CD4-positive, alpha-beta memory T cell (primary cell): ENCODE measurements at places on chromosomes 2 and 18.

DNA sequence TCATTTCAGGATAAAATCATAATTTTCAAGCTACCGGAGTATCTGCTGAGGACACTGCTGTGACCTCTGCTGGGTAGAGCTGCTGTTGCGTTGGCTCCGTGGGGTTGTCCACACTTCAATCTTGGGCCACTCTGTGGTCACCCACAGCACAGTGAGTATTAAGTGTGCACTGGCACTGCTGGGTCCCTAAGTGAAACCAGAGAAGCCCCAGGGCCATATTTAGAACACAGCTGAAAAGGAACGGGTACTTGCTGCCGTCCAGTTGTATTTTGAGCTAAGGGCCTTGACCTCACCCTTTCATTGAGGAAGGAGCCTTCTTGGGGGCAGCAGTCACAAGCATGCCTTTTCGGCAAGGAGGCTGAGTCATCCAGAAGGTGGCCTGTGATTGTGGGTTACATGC is 10.1 kb downstream of the SLC9A4 start:
- H3K36me3 ChIP-seq, result no peaks in the 10 kb centered on the region
- H3K4me1 ChIP-seq, result no peaks in the 10 kb centered on the region
- H3K27ac ChIP-seq, result no peak overlapping the region
- H3K27me3 ChIP-seq, result peaks cover 6% of the 10 kb centered on the region
- H3K4me3 ChIP-seq, result no peak overlapping the region

DNA sequence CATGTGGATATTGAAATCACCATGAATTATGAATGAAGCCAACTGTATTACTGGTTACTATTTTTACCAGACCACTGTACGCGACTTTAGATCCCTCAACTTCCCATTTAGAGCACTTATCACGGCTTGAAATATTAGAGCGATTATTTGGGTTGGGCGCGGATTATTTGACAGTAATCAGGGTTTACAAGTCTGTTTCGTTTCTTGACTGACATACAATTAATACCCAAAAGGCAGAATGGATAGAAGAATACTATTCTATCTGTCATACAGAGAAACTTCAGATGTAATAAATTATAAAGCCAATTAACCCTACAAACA is 496 bp upstream of the NAPG start:
- H3K4me3 ChIP-seq, result peak overlapping the region; percentile 91
- peak overlapping the region; percentile 80 for H3K27ac ChIP-seq
- no peaks in the 10 kb centered on the region for H3K27me3 ChIP-seq
- peaks cover 48% of the 10 kb centered on the region for H3K4me1 ChIP-seq
- H3K36me3 ChIP-seq, result no peaks in the 10 kb centered on the region

- no peak overlapping the region for H3K4me3 ChIP-seq
- no peaks in the 10 kb centered on the region for H3K4me1 ChIP-seq
- H3K27me3 ChIP-seq, result no peaks in the 10 kb centered on the region
These were observed 568.1 kb upstream of the CRIM1 start for GRCh38 chr2:35787302-35788031.

DNA sequence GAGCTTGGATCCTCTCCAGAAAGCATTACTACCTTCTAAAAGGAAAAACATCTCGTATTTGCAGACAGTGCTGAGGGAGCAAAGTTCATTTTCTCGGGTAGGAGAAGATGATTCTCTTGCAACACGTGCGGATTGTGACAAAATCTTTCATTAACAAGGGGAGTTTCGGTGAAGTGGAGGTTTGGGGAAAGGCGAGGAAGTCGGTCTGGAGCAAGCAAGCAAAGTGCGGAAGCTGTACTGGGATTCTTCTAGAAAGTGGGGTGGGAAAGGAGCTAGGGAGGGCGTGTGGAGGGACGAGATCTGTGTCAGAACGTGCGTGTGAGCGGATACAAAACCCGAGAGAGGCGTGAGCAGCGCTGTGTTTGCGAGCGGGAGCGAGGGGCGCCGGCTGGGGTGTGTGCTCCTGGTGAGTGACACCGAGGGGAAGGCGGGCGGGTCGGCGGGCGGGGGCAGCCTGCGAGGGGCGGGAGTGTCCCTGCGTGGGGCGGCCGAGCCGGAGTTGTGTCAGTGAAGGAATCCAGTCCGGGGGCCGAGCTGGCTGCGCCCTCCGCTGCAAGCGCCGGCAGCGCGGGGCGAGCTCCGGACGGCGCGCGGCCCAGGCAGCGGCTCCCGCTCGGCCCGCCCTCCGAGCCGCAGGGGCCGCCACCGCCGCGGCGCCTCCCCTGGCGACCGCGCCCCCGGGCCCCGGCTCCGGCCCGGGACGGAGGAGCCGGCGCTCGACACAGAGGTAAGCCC is at the start of gene SPATS2L:
Gene SPATS2L (plus strand): TSS at position 498 of the 735 bp plus-strand sequence. CDS start 82,552 bp downstream, outside the sequence.
- peak within 1 kb of the TSS; percentile 55 for H3K4me3 ChIP-seq
- peaks cover 4% of the 10 kb centered on the region for H3K4me1 ChIP-seq
- H3K36me3 ChIP-seq, result no peaks in the 10 kb centered on the region
- peak; percentile 57 for DNase-seq

DNA sequence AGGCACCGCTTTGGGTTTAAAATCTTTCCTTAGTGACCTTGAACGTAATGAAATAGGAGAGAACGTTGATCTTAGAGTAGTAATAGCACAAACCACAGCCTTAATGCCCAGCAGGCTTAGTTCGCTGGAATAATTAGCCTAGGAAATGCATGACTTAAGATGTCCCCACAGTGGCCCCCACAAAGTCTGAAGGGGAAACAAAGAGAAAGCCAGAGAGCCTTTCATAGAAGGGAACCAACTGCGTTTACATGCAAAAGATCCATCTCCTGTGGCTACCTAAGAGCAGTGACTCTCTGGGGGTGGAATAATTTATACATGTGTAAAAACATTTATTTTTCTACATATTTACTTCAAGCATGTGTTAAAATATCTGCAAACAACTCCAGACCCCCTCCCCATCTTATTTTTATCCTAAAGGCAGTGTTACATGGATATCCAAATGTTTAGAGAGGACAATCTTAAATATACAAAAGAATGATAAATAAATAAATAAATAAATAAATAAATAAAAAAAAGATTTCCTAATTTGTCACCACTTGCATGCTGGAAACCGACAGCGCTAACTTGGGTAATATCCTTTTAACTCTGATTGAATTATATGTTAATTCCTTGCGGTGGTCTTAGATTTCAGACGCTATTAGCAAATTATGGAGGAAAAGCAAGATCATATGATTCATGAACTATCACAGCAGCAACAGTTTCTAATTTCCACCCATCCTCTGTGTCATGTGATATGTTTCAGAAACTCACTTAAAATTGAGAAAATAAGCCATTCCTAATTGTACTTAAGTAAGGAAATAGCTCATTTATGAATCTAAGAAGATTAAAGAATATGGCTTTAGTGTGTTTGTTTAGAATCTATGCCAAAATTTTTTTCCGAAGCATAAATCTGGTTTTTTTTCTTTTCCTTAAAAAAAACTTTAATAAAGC is 23.4 kb upstream of the CYP1B1 start:
- H3K4me3 ChIP-seq, result no peak overlapping the region
- no peak for DNase-seq
- H3K27ac ChIP-seq, result no peak overlapping the region
- H3K27me3 ChIP-seq, result peaks cover 27% of the 10 kb centered on the region

- DNase-seq, result no peak
- H3K27me3 ChIP-seq, result no peaks in the 10 kb centered on the region
- no peaks in the 10 kb centered on the region for H3K36me3 ChIP-seq
- peak overlapping the region; percentile 79 for H3K27ac ChIP-seq
These were observed 386 bp downstream of the ICOS start for GRCh38 chr2:203936949-203937348.

DNA sequence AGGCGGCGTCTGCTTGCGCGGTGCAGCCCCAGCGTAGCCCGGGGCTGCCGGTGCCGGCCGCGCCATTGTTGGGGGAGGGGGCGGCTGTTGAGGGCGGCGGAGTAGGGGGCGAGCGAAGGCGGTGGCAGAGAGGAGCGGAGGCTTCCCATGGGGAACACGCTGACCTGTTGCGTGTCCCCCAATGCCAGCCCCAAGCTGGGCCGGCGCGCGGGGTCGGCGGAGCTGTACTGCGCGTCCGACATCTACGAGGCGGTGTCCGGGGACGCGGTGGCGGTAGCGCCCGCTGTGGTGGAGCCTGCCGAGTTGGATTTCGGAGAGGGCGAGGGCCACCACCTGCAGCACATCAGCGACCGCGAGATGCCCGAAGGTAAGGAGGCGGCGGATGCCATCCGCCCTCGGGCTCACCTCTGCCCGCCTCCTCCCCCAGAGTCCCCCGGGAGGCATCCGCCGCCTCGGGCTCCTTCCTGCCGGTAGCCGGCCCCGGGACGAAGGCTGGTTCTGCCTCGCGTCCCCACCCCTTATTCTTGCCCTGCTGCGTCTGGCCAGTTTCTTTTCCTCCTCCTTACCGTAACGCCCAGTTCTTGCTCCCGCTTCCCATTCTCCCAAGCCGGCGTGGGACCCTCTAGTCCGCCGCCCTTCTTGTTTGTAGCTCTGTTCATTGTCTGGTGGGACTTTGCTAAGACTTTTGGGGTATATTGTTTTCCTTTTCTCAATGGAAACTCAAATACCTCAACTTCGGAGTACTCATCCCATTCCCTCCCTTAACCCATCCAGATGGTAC is 500 bp downstream of the CCNYL1 start:
- peak overlapping the region; percentile 73 for H3K27ac ChIP-seq
- H3K27me3 ChIP-seq, result no peaks in the 10 kb centered on the region
- H3K36me3 ChIP-seq, result no peaks in the 10 kb centered on the region

DNA sequence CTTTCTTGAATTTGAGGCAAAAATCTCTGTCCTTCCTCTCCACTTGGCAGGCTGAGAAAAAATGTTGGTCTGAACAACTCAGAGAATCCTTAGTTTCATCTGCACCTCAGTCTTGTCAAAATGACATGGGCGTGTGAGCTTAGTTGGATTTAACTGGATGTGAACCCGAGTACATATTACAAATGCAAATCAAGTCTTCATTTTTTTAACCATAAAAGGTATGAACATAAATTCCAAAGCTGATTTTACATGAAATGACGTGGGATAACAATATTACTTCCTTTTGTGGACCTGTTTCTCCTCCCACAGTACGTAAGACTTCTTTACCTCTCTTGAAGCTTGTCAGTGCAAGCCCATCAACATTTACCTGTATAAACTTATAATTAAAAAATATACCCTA is 32.6 kb upstream of the RND3 start:
- DNase-seq, result no peak
- H3K27me3 ChIP-seq, result no peaks in the 10 kb centered on the region
- H3K4me3 ChIP-seq, result no peak overlapping the region
- no peaks in the 10 kb centered on the region for H3K36me3 ChIP-seq
- no peak overlapping the region for H3K27ac ChIP-seq
- no peaks in the 10 kb centered on the region for H3K4me1 ChIP-seq
